ENCODE measurements at places on chromosomes 11 and 22.

DNA sequence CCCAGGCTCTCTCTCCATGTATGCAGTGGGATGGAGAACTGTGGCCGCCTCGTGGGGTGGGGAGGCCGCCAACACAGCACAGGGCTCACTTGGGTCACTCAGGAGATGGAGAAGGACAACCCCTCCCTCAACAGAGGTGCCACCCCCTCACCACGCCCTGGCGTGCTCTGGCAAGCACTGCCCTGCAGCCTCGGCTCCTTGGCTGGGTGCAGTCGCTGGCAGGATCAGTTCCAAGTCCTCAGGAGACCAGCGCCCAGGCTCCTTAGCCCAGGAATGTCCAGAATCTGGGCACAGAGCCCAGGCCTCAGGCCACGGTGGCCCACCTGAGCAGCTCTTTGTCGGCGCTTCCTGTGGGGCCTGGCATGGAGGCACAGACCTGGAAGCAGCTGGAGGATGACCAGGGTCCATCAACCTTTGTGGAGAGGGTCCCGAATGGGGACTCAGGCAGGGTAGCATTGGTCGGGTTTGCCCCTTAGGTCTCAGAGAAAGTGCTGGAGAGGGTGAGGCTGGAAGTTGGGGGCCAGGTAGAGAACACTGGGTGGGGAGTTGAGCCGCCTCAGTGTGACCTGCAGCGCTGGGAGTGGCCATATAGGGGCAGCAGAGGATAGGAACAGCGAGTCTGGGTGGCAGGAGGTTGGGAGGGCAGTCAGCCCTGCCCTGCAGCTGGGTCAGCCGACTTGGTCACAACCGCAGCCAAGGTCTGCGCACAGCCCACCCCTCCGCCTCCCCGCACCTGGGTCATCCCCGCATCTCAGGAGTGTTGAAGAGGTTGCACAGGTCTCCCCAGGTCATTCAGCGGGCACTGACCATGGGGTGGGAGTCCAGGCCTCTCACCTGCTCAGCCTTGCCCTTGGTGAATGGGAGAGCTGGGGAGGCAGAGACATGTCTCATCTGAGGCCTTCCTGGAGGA, 8.2 kb downstream of the SUSD2 start:
- no peak for DNase-seq

GRCh38 chr11:58615559-58615958, 6.9 kb upstream of the CNTF start:
- no peak for DNase-seq

DNA sequence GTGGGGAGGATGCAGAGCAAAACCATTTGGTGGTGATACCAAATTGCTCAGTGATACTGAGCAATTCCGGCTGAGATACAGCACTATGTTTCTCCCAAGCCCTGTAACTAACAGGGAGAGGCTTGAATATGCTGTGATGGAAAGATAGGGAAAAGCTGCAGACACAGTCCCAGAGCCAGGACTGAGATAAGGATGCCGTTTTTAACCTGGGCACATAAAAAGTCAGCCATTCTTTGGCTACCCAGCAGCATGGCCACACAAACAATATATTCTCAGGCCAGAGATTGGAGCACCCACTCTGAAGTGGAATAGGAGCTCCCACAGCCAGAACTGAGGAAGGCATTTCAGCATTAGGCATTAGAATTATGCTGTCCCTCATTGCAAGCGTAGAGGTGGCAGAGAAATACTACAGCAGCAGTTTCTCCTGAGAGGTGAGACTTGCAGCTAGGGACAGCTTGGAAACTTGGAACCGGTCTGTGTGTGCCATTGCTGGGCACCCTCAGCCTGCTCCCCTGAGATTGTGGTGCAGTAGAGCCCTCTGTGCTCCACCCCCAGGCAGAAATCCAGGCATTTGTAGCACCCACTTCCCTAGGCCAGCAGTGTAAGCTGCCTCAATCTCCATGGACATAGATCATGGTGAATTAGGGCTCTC, 346.5 kb downstream of the TMEM135 start:
- DNase-seq: no peak

DNA sequence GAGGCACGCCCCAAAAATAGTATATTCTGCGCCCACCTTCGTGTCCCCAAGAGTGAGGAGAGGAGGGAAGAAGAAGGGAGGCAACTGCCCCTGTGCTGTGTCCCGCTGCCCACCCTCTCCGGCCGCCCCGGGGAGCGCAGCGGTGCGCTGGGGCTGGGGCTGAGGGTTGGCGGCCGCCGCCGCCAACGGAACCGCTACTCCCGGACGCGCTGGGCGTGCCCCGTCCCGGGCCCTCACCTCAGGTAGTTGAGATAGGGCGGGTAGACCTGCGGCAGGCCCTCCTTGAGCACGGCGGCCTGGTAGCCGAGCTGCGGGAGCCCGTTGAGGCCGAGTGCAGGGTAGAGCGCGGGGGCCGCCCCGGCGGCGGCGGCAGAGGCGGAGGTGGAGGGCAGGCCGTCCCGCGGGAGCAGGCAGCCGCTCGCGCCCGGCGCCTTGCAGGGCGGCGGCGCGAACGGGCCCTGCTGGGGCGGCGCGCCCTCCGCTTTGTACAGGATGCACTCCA, 2.4 kb downstream of the PGR start:
- peak; percentile 10 for DNase-seq

GRCh38 chr11:22703040-22703439, 36.6 kb downstream of the GAS2 start:
- peak; percentile 67 for DNase-seq

DNA sequence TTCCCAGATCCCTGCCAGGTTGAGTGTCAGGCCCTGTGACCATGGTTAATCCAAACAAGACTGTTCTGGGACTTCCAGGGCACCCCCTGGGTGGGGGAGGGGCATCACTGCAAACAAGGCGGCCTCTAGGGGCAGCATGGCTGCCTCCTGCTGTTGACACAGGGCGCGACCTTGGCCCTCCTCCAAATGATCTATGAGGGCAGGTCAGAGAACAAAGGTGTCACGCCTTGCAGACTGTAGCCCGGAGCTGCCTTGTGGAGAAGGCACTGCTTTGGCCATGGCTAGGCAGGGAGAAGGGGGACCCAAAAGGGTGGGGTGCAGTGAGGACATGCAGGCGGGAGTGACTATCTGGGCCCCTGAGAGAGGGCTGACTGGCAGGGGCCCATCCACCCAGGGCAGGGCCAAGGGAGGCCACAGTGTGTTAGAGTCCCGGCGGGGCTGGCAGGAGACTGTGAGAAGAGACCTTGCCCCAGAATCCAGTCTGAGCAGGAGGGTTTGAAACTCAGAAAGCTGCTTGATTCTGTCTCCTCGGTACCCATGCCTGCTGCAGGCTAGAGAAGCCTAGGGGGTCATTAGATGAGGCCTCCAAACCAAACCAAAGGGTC, 35.6 kb downstream of the KCNC1 start:
- no peak for DNase-seq

GRCh38 chr11:110319501-110319900, 23.1 kb upstream of the RDX start:
- no peak for DNase-seq

- DNase-seq: peak; percentile 5
Measured at GRCh38 chr11:40306938-40307548, 1152.4 kb downstream of the LRRC4C start.

- no peak for DNase-seq
Measured at GRCh38 chr22:48749555-48750227, 1078.0 kb downstream of the BRD1 start.

GRCh38 chr11:110168033-110168803, 75.0 kb downstream of the ZC3H12C start:
- DNase-seq: no peak

DNA sequence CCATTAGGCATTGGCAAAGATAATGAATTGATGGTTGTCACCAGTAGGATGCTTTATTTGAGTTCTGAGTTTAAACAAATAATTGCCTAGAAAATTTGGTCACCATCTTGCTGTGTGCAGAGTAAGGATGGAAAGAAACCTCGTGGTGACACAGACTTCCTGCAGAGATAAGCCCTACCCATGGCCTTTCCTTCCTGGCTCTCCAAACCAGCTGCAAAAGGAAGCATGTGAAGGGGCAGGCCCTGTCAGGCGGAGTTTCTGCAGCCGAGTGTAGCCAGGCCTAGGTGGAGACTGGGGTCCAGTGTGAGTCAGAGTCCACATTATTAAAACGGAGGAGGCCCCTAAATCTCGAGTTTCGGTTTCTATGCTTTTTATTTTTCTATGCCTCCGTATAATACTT, 83.1 kb upstream of the ADSL start:
- DNase-seq: no peak

DNA sequence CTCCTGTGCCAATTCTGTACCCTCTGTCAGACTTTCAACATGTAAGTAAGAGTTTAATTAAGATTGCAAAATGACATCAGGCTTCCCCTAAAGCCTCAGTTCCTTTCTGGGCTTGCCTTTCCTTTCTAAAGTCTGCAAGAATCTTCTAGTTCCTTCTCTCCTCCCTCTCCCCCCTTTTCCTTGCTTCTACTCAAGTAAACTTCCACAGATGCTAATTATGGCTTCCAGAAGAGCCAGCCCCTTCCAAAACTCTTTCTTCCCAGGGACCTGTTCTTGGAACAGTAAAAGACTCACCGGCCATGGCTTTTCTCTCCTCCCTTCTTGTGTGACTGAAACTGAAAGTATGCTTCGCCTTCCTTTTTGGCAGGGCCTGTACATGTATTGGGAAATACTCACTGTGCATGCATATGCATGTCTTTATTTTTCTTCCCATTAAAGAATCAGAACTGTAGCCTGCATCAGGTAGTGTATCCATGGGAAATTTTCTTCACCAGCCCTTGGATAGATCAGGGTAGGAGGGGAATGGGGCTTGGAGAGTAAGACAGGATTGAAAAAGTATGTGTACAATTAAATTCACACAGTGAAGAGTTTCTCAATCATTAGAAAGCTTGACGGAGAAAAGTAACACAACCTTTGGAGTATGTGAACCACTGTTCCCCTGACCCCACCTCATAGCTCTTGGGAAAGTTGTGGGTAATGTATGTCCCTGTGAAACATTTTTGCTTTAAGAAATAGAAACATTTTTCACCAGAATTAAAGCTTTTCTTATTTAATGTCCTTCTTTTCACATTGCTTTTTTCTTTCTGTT, at the start of gene CASP1:
CASP1 (minus strand) TSS at position 332 of the 808 bp plus-strand sequence; CDS start at position 301, 31 bp downstream.
- no peak for DNase-seq

- DNase-seq: no peak
Measured at GRCh38 chr11:42012271-42012670, 552.8 kb upstream of the LRRC4C start.

DNA sequence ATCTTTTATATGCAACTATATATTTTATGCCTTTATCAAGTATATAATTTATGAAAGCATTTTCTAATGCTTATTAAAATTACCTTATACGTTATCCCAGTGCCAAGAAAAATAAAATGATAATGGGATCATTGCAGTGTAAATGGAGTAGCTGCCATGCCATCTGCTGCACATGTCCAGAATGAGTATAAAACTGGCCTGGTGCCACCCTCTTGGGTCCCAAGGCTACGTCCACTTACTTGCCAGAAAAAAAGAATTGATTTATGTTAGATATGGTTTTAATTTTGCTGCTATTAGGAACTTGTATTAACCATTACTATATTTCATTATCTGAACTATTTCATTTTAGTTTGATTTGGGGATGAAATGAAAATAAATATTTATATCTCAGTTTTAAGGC, 1127.1 kb upstream of the CNTN5 start:
- no peak for DNase-seq

DNA sequence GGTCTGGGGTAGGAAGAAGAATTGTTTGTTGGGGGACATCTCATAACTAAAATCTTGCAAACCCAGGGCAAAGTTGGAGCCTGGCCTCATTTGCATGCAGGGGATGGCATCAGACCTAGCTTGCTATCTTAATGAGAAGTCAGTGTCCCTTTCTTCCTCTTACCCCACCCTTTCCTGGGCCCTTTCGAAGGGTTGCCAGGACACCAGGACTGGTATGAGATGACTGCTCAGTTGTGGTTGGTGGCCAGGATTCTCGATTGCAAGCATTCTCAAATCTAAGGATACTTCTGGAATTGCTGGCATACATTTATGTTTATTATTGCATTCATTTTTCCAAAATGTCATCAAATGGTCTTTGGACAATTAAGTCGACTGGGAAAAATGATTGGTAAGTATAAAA, 131.0 kb downstream of the SLC1A2 start:
- no peak for DNase-seq

- DNase-seq: no peak
Measured at GRCh38 chr11:61922539-61922938, 5.2 kb upstream of the RAB3IL1 start.

DNA sequence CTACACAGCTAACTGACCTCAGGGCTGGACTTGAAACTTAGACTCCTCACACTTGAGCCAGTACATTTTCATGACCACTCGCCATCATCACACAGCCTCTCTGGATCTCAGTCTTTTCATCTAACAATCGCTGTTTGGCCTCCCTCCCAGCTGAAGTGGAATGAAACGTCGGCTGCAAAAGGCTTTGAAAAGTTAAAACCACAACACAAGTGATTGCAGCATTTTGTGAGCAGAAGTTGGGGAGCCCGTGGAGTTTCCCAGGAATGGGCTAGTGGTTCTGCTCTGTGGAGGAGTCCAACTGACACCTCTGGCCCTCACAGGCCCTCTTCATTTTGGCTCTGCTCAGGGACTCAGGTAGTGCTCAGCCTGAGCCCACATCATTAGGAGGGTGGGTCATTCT, 35.9 kb upstream of the TRIM29 start:
- DNase-seq: no peak

- no peak for DNase-seq
Measured at GRCh38 chr22:33109514-33110430, 51.6 kb upstream of the SYN3 start.

- DNase-seq: no peak
Measured at GRCh38 chr22:48192920-48193319, 1430.5 kb downstream of the TBC1D22A start.
